Aortic smooth muscle cell (primary cell): ENCODE measurements at places on chromosomes 11 and 22. TPM values are rescaled to one million over a fixed set of nuclear protein-coding genes. Genes with fewer than 3 reads are reported as not detected.

Gene ACAD8
- 16.8 and 17.4 TPM in 2 replicates for total RNA-seq

Gene TSGA10IP
- total RNA-seq = 0.13 TPM in 1 of 2 replicates, not detected in the other

Gene SERHL2
- total RNA-seq = 4.7 and 6.6 TPM in 2 replicates

Gene TRIM29
- total RNA-seq = 0.13 TPM in 1 of 2 replicates, not detected in the other

Gene SAA4
- not detected in 2 replicates for total RNA-seq

Gene FBXO3
- total RNA-seq = 50.9 and 59.2 TPM in 2 replicates

Gene OR52E8
- total RNA-seq = not detected in 2 replicates

Gene OR2D2
- 0.13 and 0.44 TPM in 2 replicates for total RNA-seq

Gene LRP4
- 1.1 and 2.2 TPM in 2 replicates for total RNA-seq

Gene PRR33
- not detected in 2 replicates for total RNA-seq

Gene CDHR5
- total RNA-seq = not detected in 2 replicates

Gene TEX54
- not detected in 2 replicates for total RNA-seq

Gene TSSK2
- total RNA-seq = not detected in 2 replicates

Gene OR51E2
- not detected in 2 replicates for total RNA-seq

Gene GAL3ST1
- total RNA-seq = 0.06 TPM in 1 of 2 replicates, not detected in the other

Gene PARVG
- total RNA-seq = 0.06 and 0.13 TPM in 2 replicates

Gene CHST1
- 1.1 and 1.2 TPM in 2 replicates for total RNA-seq

Gene FOLR3
- 0.13 and 0.50 TPM in 2 replicates for total RNA-seq
